GM06990 (cell line): ENCODE measurements at places on chromosomes 16 and 17.
A peak's percentile ranks its signal among the peaks of the same experiment; 100 is the strongest.

DNA sequence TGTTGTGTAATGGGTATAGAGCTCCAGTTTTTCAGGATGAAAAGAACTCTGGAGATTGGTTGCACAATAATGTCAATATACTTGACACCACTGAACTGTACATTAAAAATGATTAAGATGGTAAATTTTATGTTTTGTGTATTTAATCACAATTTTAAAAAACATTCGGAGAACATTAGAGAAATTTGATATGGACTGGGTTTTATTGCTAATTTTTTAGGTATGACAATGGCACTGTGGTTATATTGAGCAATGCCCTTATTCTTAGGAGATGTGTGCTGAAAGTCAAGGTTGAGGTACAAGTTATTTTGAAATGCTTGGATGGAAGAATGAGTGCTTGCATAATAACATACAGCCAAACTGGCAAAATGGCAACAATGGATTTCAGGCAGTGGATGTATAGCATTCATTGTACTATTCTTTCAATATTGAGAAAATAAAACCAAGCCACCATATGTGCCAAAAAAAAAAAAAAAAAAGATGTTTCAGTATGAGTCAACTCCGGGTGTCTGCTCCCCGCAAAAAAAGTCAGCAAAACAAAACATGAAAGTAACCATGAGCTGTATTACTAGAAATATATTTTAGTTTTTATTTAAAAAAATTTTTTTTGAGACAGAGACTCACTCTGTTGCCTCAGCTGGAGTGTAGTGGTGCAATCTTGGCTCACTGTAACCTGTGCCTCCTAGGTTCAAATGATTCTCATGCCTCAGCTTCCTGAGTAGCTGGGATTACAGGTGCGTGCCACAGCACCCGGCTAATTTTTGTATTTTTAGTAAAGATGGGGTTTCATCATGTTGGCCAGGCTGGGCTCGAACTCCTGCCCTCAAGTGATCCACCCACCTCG is 19.8 kb downstream of the HOXB1 start:
- peak; percentile 48 for DNase-seq

DNA sequence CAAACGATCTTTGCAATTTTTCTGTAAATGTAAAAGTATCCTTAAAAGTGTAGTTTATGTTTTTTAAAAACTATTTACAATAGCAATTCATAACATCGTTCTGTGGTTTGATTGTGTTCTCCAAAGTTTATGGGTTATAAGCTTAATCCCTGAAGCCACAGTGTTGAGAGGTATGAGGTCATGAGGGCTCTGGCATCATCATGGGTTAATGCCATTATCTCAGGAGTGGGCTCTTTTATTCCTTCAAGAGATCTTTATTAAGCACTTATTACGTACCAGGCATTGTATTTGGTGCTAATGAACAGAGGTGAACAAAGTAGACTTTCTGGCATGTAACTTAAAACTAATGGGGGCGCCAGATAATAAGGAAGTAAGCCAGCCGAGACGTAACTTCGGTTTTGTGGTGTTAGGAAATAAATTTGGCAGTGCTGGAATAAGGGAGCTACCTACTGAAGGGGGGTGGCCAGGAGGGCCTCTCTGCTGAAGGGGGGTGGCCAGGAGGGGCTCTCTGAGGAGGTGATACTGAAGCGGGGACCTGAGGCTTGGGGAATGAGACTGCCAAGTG is 158.1 kb downstream of the VPS53 start:
- no peak for DNase-seq

GRCh38 chr17:75698659-75699058 is 22.6 kb upstream of the ITGB4 start:
- DNase-seq: no peak

DNA sequence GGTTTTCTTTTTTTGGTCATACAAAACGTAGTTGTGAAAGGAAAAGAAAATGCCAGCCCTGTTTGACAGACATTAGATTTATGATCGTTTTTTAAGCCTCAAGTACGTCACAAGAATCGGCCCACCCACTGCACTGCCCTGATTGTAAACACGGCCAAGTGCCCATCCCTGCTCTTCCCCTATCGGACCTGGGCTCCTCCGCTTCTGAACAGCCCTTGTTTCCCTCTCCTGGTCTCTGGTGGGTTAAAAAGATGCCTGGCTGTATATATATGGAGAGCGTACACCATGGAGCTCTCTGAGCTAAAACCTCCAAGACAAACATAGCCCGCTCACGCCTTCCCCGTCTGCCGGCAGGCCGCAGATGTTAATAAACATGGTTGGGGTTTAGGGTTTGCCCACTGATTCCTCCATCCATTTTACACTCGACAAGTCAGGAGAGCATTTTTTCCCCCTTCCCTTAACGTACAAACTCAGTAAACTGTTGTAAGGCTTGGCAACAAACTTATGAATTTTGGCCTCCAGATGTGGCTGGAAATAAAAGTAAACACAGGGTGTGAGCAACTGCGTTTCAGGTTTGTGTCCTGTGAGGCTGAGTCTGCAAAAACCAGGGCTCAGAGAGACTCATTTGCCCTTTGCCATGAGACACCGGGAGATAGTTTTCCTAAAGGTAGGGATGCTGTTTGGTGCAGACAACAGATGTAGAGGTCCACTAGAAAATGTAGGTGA is 325.9 kb downstream of the SOX9 start:
- DNase-seq: no peak

- DNase-seq: no peak
These were observed 151.1 kb downstream of the KCNJ18 start for GRCh38 chr17:21843318-21843865.

DNA sequence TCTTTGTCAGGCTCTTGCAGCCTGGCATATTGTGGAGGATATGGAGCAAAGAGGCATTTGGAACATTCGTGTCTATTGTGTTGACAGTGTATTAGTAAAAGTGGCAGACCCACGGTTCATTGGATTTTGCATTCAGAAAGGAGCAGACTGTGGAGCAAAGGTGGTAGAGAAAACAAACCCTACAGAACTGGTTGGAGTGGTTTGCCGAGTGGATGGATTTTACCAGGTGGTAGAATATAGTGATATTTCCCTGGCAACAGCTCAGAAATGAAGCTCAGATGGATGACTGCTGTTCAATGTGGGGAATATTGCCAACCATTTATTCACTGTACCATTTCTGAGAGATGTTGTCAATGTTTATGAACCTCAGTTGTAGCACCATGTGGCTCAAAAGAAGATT is 44.5 kb downstream of the EFCAB13 start:
- no peak for DNase-seq

DNA sequence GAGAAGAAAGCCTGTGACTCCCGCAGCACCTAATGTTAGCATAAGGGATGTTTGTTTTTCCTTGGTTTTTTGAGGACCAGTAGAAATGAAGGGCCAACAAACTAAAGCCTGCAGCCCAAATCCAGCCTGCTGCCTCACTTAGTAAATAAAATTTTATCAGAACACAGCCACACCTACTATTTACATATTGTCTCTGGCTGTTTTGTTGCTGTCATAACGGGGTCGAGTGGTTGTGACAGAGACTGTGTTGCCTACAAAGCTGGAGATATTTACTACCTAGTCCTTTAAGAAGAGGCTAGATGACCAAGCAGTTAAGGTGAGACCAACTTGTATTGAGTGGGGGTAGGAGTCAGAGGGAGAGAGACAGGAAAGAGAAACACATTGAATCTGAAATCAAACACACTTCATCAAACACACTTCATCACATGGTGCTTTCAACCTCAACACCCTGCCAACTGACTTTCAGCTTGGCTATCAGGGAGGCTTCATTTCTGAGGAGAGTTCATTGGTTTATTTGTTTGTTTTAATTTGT is 546.3 kb upstream of the CDH11 start:
- DNase-seq: no peak

- no peak for DNase-seq
These were observed 14.9 kb downstream of the ZNHIT3 start for GRCh38 chr17:36501351-36501750.

GRCh38 chr16:11507350-11507749 is 79.4 kb downstream of the LITAF start:
- no peak for DNase-seq
